Upper lobe of left lung (tissue), 6 donors: ENCODE measurements at places on chromosomes 7 and 10. TPM values are rescaled to one million over a fixed set of nuclear protein-coding genes. Genes with fewer than 3 reads are reported as not detected.

The SMO gene
- total RNA-seq: 6.0 TPM

The MYL10 gene
- not detected for total RNA-seq

The GDF2 gene
- not detected for total RNA-seq

The PNLIPRP2 gene
- total RNA-seq: 0.88 TPM

The LIPN gene
- 0.91 TPM for total RNA-seq

The OR2A12 gene
- total RNA-seq: not detected

The GCC1 gene
- total RNA-seq: 15.2 TPM

The OPN4 gene
- not detected for total RNA-seq

The ALDH18A1 gene
- 32.6 TPM for total RNA-seq

The TEX47 gene
- not detected for total RNA-seq

The PODXL gene
- 57.0 TPM for total RNA-seq

The TRIP6 gene
- 74.3 TPM for total RNA-seq

The TRPV5 gene
- not detected for total RNA-seq

The AZGP1 gene
- 32.1 TPM for total RNA-seq

The COL13A1 gene
- total RNA-seq: 4.3 TPM

The NUTM2E gene
- 0.57 TPM for total RNA-seq

The SPDYE2 gene
- not detected for total RNA-seq

The DOCK1 gene
- 52.5 TPM for total RNA-seq

The LIPF gene
- total RNA-seq: not detected

The IQUB gene
- total RNA-seq: 7.3 TPM

The ZFYVE27 gene
- 20.5 TPM for total RNA-seq
